ELR (cell line): ENCODE measurements at places on chromosomes 7 and 10.

DNA sequence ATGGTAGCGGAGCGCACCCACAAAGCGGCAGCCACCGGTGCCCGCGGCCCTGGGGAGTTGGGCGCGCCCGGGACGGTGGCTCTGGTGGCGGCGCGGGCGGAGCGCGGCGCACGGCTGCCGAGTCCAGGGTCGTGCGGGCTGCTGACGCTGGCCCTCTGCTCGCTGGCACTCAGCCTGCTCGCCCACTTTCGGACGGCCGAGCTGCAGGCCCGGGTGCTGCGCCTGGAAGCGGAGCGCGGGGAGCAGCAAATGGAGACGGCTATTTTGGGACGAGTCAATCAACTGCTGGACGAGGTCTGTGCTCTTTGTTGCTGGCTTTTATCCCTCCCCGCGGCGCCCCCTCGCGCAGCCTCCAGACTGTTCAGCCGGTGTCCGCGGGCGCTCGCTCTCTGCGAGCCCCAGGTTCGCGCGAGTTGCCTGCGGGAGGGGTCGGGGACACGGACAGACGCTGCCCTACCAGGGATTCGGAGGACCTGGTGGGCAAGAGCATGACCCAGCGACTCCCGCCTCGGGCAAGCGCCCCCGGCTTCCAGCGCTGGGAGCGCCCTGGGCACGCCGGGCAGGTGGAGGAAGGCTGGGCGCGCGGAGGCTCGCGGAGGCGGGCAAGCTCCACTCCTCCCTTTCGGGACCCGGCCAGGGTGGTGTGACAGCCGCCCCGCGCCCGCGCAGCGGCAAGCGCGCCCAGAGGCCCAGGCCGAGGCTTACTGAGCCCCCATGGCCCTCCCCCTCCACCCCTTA, 887 bp downstream of the COL13A1 start:
- DNase-seq = peak; percentile 68

DNA sequence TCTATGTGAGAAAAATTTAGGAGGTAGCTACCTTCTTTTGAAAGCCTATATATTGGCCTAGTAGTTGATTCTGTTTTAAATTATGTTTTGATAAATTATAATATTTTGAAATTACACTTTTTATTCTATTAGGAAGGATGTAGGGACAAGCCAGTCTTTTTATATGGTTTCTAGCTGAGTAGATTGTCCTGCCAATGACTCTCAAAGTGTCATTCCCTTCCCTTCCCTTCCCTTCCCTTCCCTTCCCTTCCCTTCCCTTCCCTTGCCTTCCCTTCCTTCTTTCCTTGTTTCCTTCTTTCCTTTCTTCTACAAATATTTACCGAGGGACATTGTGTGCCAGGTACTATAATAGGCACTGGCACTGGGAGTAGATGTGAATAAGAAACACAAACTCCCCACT, 99.7 kb upstream of the HDAC9 start:
- DNase-seq = no peak

- DNase-seq = no peak
These were observed 82.7 kb downstream of the GLRX3 start for GRCh38 chr10:130218936-130219335.

- DNase-seq = no peak
These were observed 365.9 kb downstream of the CRPPA start for GRCh38 chr7:16055263-16055976.

- no peak for DNase-seq
These were observed 86.8 kb downstream of the FANK1 start for GRCh38 chr10:125983161-125983560.

- peak; percentile 82 for DNase-seq
These were observed 18.9 kb upstream of the OPN4 start for GRCh38 chr10:86635402-86635801.

DNA sequence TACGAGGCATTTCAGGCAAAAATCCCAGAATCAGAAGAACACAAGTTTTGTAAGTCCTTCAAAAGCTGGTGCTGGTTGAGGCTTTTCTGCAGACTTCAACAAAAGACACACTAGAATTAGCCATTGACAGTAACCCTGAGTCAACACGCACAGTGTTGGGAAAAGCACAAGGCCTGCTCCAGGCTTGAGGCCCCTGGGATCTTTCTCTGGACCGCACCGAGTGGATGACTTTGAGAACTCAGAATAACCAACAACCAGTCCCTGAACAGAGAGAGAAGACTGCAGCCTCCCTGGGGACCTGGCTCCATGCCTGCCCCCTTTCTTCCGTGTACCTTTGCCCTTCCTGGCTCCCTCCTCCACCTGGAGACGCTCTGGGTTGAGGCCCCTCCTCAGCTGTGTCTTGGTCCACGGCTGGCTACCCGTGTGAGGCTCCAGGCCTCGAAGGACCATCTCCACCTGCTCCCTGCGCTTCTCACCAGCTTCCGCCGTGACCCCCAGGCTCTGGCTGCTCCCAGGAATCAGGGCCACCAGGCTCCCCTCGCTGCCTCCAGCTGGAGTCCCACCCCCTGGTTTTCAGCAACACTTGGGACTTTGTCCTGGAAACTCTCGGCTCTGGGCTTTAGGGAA, 28.4 kb downstream of the DIP2C start:
- no peak for DNase-seq
